ENCODE measurements at places on chromosomes 2 and 18.
A peak's percentile ranks its signal among the peaks of the same experiment; 100 is the strongest.

DNA sequence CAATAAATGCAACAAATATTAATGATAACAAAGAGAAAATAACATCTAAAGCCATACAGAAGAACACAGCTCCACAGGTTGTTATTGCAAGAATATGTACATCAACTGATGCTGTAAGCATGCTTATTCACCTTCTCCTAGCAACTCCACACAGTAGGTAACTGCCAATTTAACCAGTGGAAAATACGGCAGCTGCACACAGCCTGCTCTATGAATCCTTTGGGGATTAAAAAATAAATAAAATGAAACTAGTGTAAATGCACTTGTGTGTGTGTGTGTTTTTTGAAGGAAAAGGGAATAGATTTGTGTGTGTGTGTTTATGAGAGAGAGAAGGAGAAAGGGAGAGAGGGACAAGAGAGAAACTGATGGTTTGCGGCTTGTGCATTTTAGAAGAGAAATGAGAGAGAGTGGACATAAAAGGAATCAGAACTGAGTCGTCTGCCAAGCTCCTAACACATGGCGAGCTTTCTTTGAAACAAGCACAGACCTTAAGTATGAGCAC is 96.2 kb upstream of the PDE1A start:
- DNase-seq = peak; percentile 9

DNA sequence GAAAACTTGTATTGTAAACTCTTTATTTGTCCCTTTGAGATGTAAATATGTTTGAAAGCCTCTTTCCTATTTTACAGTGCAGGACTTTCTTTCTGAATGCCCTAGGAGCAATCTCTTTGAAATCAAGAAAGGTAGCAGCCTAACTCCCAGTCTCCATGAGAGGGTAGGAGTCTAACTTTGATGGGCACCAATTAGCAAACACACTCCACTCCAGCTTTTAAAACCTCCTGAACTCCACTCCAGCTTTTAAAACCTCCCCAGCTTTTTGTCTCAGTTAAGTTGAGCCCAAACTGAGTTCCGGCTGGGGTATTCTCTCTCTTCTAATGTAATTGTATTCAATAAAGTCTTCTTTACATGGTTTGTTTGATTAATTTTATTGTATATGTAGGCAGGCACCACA is 493.7 kb upstream of the CDH7 start:
- no peak for DNase-seq

GRCh38 chr2:181985632-181986205 is at the start of gene PPP1R1C:
Gene PPP1R1C (plus strand): TSS chr2:181985853. CDS start chr2:181986111, 258 bp downstream.
- no peak for DNase-seq

GRCh38 chr2:133812826-133813617 is 244.8 kb upstream of the NCKAP5 start:
- DNase-seq = peak; percentile 95

DNA sequence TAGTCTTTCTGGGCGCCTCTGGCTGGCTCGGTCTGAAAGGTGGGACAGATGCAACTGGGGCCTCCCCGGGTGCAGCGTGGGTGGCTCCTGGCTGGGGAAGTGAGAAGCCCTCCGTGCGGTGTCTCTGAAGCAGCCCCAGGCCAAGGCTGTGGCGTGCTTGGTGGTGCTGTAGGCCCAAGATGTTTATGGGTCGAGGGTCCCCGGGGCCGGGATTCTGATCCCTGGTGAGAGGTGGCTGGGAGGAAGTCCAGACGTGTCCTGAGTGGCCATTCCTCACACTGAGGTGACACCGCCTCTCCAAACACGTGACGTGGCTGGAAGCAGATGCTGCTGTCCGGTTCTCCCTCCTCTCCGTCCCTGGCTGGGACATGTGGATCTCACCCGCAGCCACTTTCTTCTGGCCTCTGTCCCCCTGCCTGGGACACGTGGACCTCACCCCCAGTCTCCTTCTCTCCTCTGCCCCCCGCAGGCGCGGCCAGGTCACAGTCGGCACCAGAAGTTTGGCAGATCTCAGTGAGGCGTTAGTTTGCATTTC is 12.6 kb downstream of the RTP5 start:
- no peak for DNase-seq

- DNase-seq = no peak
Measured at GRCh38 chr2:30823452-30823851, 16.2 kb upstream of the CAPN13 start.

DNA sequence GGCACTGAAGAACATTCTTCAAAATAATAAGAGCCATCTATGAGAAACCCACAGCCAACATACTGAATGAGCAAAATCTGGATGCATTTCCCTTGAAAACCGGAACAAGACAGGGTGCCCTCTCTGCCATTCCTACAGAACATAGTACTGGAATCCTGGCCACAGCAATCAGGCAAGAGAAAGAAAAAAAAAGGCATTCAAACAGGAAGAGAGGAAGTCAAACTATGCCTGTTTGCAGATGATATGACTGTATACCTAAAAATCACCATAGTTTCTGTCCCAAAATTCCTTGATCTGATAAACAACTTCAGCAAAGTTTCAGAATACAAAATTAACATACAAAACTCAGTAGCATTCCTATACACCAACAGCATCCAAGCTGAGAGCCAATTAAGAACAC is 119.5 kb upstream of the PARD3B start:
- DNase-seq = no peak

GRCh38 chr2:131039101-131039440 is 54.2 kb downstream of the FAM168B start:
- no peak for DNase-seq

DNA sequence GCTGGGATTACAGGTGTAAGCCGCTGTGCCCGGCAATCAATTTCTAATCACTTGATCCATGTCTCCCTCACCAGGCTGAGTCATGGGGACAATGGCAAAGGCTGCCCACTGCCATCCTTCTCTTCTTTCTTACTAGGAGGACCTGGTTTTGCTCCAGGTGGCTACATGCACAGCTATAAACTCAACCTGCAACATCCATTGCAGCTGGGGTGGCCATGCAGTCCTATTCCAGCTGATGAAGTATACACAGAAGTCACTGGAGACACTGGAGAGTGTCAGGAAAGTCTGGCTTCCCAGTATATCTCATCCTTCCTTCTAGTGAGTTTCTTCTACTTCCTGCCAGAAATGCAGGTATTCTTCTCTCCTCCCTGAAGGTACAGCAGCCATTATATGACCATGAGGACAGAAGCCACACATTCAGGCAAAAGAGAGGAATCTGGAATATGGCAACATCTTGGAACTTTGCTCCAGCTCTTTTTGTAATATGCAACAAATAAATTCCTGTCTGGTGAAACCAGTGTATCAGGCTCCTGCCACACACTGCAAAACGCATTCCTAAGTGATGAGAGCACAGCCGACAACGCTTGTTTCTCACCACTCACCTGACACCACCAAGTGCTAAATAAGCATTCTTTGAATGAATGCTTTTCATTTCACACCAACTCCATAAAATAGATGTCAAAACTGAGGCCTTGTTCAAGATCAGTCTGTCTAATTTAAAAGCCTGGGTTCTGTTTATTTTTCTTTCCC is 32.3 kb downstream of the SCTR start:
- DNase-seq = peak; percentile 98

- DNase-seq = no peak
Measured at GRCh38 chr2:98538280-98539041, 69.9 kb downstream of the COA5 start.
